ENCODE measurements at places on chromosomes 6 and 20.

GRCh38 chr20:46204594-46205186 lies 86.6 kb downstream of the CD40 start:
- no peak for DNase-seq

DNA sequence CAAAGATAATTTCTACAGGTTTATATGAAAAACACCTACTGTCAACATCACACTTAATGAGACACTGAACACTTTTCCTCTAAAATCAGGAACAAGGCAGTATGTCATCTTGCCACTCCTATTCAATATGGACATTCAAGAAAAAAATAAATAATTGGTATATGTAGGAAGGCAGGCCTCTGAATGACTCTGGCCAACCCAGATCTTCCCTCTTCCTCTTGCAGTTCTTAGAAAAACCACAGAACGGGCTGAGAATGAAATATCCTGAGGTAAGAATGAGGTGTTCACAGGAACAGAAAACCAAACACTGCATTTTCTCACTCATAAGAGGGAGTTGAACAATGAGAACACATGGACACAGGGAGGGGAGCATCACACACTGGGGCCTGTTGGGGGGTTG lies 1207.2 kb upstream of the CITED2 start:
- no peak for DNase-seq

DNA sequence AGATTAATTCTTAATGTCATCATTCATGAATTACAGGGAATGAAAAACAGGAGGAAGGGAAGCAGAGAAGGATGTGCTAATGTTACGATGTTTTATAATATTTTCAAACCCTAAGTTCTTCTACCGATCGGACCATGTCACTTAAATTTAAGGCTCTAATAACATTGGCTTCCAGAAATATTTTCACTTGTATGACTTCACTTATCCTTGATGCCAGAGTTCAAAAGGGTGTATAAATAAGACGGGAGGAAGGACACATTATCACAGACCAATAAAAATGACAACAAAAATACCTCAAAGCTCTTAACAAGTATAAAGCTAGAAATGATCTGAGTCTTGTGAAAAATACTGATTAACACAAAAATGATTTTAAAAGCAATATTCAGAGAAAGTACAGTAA lies 370.4 kb upstream of the CITED2 start:
- DNase-seq, result no peak

GRCh38 chr6:128655978-128656498 lies 135.6 kb upstream of the PTPRK start:
- DNase-seq, result peak; percentile 85

DNA sequence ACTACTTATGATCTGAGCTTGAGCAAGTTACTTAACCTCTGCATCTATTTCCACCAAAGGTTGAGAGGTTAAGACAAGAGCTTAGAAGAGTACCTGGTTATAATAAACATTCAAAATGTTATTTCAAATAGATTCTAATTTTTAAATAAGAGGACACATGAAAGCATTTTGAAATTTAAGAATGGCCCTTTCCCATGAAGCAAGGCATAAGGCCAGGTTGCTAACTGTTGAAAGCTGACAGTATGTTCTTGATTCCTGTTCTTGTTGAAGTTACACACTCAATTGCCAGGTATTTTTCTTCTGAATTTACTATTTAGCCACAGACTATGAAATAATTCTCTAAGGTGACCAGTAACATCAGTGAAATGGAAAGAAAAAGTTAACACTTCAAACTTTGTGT lies 14.5 kb downstream of the C6orf62 start:
- DNase-seq, result no peak

DNA sequence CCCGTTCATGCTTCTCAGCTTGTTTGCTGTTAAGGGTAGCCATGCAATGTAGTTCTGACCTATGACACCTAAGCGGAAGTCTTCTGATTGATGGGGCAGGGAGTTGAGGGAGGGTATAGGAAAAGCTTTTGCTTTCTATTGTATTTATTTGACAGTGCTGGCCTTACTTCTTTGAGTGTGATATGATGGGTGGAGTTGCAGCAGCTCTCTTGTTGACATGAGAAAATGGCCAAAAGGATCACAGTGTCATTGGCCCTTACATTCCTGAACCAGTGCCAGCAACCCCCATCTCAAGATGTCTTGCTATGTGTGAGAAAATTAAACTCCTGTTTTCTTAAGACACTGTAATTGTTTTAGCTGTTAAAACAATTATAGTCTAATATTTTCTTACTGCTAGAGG lies 117.5 kb downstream of the SAMD5 start:
- no peak for DNase-seq

GRCh38 chr6:81556551-81556950 lies 195.9 kb downstream of the TENT5A start:
- no peak for DNase-seq

DNA sequence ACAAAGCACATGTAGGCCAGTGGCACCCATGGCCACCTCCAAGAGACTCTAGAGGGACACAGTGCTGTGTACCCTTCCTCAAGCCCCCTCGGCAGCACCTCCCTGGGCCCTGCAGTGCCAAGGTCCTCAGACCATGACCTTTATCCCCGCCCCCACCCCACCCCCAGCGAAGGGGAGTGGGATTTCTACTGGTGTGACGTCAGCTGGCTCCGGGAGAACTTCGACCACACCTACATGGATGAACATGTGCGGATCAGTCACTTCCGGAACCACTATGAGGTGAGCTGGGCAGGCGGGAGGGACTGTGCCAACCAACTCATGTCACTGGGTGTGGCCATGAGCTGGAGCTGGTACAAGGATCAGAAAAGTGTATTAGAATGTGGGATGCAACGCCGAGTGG lies 38.0 kb downstream of the TTLL9 start:
- no peak for DNase-seq
